Common myeloid progenitor, CD34-positive (primary cell): ENCODE measurements at places on chromosomes 11 and 22.

DNA sequence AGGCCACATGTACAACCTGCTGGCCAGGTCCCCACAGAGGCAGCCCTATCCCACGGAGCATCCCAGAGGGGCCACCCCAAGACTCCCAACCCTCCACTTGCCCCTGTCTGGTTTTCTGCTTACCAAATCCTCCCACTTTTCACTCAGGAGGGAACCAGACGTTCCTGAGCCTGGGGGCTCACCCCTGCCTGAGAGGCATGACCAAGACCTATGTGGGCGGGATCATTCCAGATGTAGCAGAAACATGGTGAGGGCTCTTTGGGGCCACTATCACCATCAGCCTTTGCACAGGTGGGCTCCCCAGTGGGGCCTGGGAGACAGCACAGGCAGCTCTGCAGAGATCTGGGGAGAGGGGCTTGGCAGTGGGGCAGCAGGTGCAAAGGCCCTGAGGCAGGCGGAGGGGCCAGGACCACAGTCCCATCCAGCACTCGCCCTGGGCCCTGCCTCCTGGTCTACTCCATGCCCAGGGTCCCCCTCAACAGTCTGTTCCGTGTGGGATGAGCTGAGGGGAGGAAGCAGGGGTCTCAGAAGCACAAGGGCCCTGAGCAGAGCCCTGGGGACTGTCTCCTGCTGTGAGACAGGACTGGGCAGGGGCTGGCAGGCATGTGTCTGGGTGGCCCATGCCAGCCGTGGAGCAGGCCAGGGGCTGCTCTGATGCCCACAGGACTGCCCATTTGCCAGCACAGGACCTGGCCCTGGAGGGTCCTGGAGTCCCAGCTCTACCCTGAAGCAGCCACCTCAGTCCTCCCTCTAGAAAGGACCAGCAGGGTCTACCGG lies 9.4 kb downstream of the PIM3 start:
- no peak for DNase-seq

GRCh38 chr11:120605469-120605868 lies 93.9 kb downstream of the GRIK4 start:
- DNase-seq: no peak

- peak; percentile 76 for DNase-seq
Measured at GRCh38 chr11:119094816-119095065, 6.9 kb downstream of the DPAGT1 start.

DNA sequence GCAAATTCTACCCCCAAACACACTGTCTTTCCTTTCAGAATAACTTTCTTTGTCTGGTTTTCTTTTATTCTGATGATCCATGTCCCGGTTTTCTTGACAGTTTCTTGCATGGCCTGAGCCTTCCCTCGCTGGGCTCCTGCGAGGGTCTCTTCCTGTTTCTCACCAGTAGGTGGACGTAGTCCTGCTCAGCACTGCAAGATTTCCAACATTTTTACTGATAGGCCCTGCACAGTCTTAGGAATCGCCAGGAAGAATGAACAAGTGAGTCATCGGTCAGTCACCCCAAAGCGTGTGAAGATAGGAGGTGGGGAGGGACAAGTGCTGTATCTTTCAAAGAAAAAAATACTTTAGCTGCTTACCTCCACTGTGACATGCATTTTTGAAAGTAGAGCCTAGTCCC lies 16.9 kb upstream of the KIRREL3 start:
- no peak for DNase-seq

- DNase-seq: peak; percentile 52
Measured at GRCh38 chr22:41848468-41848867, 15.6 kb downstream of the SREBF2 start.

DNA sequence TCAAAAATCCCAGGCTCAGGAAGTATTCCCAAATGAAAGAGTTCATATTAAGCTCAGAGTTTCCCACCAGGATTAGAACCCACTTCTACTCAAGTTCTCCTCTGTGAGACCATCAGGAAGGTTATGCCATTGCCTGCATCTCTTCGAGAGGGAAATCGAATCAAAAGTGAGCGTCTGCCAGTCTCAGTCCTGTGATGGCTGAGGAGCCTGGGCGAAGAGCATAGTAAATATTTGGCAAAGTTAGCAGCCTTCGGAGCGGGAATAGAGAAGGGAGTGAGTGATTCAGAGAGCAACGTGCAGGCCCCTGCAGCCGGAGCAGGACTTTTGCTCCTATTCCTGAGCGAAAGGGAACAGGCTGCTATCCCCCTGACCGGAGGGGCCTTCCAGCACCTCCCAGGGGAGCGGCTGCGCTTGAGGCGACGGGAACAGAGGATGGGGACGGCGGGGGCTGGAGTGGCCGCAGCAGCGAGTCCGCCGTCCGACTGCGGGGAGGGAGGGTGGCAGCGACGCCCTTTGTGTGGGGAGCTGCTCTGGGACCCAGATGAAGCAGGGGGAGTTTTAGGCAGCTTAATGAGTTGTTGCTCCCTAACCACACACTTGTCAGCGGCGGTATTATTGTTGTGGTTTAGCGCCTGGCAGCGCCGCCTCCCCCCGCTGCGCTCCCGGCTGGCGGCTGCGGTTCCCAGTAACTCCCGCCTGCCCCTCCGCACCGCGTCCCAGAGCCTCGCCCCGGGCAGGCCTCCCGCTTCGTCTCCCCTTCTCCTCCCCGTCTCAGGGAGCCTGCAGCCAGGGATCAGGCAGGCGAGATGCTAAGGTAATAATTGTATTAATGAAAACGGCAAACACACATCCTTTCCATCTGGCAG lies 21.7 kb upstream of the NRGN start:
- peak; percentile 72 for DNase-seq

DNA sequence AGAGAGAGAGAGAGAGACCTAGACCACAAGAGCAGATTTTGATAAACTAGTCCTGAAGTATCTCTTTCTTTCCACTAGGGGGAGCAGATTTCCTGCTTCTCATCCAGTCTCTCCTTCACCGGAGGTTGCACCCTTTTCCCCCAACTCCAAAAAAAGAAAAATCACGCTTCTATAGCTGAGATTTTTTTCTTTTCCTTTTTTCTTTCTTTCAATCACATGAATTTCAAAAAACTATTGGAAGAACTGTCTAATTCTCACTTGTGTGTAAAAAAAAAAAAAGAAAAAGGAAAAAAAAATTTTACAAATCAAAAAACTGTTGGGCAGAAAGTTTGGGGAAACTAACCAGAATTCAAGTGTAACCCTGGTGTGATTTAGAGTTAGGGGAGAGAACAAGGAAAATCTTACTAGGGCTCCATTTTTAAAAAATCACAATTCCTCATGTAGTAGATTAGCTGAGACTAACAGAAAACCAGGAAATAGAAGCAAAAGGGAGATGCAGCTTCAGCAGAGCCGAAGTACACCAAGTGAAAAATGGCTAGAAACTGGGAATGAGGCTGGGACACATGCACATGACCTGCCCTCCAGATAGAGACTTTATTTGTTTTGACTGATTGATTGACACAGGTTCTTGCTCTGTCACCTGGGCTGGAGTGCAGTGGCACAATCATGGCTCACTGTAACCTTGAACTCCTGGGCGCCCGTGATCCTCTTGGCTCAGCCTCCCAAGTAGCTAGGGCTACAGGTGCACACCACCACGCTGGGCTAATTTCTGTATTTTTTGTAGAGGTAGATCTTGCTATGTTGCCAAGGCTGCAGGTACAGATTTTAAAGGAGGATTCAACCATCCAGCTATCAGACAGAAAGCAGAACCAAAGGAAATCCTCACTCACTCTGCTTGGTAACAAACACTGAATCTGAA lies 27.1 kb downstream of the SDHD start:
- peak; percentile 73 for DNase-seq

- DNase-seq: no peak
Measured at GRCh38 chr11:88651556-88651955, 314.0 kb upstream of the CTSC start.

DNA sequence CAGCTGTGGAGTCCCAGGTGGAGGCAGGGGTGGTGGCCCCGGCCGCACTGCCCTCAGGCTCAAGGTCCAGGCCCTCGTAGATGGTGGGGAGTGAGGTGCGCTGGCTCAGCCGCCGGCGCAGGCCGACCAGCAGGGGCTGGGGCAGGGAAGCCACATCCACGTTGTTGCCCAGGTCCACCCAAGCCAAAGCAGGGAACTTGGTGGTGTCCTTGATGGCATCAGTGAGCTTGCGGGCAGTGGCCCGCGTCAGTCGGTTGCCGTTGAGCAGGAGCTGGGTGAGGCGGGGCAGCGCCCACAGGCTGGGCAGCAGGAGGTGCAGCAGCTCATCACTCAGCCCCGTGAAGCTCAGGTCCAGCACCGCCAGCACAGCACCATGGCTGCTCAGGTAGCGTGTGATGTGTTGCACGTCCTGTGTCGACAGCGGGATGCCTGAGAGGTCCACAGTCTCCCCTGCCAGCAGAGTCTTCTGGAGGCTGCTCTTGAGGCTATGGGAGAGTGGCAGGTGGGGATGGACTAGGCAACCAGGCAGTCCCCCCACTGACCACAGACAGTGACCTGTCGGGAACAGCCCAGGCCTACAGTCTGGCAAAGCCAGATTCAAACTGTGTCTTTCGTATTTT lies 6.8 kb downstream of the LRRC75B start:
- no peak for DNase-seq

GRCh38 chr11:11416917-11417316 lies 63.9 kb upstream of the CSNK2A3 start:
- peak; percentile 74 for DNase-seq
